CD8-positive, alpha-beta memory T cell (primary cell): ENCODE measurements at places on chromosomes 3 and 15.

DNA sequence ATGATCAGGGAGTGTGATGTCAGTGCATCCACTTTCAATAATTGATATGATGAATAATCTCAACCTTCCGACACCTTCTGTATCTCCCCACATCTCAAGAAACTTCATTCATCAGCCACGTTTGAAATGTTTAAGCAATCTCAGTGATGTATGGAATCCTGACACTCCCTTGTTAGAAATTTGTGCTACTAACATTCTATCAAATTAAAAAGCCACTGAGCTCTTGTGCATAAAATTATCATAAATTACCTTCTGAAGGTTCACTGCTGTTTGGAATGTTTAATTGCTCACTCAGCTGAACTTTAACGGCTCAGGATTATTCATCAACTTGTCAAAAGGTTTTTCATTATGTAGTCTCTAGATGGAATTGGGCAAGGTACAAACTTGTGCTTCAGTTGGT is 108.4 kb upstream of the DPH6 start:
- no peak for DNase-seq

DNA sequence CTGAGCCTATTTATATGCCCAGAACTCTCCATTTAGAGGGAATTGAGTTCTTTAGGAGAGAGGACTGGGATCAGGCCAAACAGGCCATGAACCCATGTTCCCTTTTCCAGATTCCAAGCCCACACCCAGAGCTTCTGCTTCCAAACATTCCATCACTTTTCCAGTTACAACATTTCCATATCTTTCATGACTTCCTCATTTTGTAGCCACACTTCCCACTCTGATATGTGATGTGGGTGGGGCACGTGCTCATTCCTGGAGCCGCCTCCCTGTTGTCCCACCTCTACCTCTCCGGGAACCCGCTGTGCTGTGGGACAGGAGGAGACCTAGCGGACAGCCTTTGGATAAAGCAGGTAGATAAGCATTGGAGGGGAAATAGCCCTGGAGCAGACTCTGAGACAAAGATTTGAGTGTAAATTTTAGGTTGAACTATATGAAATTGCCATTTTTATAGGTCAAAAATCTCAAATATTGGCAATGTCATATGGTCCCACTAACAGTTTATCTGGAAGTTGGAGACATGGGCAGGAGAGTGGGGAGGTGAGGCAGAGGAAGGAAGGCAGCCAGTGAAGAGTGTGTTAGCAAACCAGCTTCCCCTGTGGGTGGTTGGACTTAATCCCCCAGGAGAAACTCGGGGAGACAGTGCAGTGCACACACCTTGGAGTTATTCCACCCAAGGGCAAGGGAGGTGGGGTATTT is 31.8 kb downstream of the CYP8B1 start:
- DNase-seq, result no peak

- DNase-seq, result no peak
Measured at GRCh38 chr3:60708191-60708975, 542.9 kb downstream of the FHIT start.

DNA sequence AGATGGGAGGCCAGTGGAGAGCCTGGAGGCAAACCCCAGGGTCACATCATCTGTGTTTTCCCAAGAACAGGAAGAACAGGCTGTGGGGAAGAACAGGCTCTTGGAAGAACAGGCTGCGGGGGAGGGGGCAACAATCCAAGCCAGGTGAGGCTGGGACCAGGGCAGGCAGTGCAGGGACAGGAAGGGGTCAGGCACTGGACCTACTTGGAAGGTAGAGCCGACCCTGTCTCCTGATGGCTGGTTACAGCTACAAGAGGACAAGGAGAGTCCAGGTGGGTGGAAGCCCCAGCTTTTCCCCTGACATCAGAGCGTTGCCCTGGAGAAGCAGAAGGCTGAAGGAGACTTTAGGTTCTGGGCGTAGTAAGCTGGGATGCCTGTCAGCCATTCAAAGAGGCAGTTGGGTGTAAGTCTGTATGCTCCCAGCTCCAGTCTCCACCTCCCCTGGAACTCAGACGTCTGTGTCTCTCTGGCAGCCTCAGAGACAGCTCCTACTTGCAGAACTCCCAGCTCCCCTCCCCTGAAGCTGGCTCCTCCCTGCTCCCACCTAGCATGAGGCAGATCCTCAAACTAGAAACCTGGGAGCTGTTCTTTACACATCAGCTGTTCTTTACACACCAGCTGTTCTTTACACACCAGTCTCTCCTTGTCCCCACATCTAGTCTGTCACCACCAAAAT is 130.9 kb downstream of the DNAJB8 start:
- no peak for DNase-seq

DNA sequence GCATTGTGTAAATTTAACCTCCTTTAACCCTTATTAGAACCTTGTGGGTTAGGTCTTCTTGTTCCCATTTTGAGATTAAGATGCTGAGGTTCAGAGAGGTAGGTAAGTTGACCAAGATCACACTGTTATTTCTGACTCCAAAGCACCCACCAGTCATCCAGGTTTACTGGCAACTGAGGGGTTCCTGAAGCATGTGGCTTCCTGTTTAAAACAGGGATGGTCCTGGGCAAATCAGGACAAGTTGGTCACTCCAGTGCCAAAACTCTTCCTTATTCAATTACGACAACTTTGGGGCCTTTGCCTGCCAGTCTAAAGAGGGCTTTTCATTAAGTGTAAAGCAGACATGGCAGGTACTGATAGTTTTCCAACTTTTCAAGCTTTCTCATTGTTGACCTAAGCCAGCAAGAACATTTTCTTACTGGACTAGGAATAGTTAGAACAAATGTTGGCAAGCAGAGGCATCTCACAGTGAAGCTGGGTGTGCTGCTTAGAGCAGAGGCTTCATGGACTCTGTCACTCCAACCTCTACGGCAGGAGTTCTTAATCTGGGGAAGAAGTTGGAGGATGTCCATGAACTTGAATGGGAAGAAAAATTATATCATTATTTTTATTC is 149.4 kb upstream of the ADAMTS9 start:
- no peak for DNase-seq
